ENCODE measurements at places on chromosomes 4 and X.

DNA sequence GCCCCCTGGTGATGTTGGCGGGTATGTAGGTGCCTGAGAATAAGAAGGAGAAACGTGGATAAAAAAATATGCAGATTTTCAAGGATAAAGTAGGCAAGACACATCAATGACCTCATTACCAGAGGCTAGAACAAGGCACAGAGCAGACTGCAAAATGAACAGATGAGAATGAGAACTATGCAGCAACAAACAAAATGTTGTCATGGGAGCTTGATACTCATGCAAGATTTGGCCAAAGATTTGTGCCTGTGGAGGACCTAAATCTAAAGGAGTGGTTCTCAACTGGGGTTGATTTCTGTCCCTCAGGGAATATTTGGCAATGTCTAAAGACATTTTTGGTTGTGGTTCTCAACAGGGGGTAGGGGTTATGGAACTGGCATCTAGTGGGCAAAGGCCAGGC, 177.3 kb downstream of the FRMPD4 start:
- DNase-seq: no peak

- DNase-seq: no peak
These were observed 105.8 kb upstream of the CBR4 start for GRCh38 chr4:169115897-169116254.

DNA sequence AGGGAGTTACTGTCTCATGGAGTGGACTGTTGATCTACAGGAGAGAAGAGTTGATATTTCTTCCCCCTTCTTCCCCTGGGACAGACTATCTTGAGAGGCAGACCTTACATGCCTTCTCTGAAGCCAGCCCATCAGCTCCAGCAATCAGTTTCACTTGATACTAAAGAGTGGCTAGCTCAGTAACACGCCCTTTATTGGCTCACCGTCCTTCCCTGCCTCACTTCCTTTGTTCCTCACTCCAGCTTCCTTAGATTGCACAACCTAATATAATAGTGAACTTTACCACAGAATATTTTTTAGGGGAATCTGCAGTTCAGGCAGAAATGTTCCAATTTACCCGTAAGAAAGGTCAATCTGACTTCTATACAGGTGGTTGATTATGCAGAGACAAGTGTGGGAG, 128.1 kb upstream of the NDP start:
- no peak for DNase-seq

DNA sequence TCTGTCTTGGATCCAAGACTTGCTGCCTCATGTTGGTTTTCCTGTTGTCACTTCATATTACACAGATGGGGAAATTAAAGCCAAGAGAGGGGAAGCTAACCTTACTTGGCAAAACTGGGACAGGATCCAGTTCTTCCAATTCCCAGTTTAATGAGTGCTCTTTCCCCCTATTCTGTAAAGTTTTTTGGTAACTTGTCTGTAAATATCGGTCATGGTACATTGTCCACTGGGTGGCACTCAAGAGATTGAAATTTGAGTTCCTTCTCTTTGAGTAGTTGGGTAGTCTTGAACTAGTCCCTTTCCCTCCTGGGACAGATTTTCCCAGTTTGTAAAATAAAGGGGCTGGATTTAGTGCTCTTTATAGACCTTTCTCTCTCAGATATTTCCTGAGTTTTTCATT, 12.4 kb upstream of the EOLA2 start:
- DNase-seq: peak; percentile 27

- DNase-seq: no peak
These were observed 1950.5 kb upstream of the AGA start for GRCh38 chr4:179392787-179393186.

DNA sequence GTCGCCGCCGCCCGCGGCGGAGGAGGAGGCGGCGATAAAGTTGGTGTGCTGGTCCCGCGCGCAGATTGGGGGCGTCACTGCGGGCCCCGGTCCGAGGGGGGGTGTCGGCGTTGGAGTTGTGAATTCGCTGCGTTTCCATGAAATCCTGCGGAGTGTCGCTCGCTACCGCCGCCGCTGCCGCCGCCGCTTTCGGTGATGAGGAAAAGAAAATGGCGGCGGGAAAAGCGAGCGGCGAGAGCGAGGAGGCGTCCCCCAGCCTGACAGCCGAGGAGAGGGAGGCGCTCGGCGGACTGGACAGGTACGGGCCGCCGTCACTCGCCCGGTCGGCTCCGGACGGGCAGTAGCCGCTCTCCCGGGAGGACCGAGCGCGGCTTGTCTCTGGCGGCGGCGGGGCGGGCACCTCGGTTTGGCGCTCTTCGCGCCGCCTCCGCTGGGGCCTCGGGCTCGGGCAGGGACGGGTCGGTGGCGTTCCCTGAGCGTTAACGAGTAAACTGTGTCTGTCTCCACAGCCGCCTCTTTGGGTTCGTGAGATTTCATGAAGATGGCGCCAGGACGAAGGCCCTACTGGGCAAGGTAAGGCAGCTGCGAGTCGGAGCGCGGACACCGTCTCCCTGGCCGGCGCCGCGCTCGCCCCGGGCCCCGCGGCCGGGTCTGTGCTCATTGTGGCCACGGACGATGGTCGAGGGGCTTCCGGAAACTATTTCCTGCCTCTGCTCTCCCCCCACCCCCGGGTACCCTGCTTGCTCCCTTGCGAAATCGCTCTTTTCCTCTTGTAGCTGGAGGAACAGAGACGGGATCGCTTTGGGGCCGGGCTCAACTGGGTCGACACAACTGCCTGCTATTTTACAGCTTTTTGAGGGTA, 658 bp downstream of the KDM6A start:
- DNase-seq: peak; percentile 45

- no peak for DNase-seq
These were observed 47.1 kb upstream of the PPP2R3B start for GRCh38 chrX:433771-434170.

DNA sequence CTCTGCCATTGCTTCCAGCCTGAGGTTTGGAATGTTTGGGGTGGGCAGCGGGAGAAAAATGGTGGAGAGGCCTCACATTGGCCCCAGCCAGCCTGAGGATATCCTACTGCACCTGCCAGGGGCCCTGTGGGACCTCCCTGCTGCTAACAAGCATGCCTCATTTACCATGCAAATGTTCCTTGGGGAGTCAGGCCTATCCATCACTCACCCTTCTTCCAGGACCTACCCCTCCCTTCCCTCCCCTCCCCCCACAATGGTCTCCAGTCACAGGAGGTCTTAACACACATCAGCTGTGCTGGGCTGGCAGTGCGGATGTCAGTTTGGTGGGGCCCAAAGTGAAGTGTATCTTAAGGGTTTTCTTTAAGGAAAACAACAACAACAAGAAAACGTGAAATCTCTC, 139.2 kb downstream of the SHOX start:
- DNase-seq: peak; percentile 50

Measured in OCI-LY7 (cell line).